ENCODE measurements at places on chromosomes 6 and 20. TPM values are rescaled to one million over a fixed set of nuclear protein-coding genes. Genes with fewer than 3 reads are reported as not detected.

SLC25A27 gene
- 1.2 TPM for total RNA-seq

UQCC2 gene
- 141 TPM for total RNA-seq

PIGT gene
- 65.7 TPM for total RNA-seq

RALY gene
- 139 TPM for total RNA-seq

DNA sequence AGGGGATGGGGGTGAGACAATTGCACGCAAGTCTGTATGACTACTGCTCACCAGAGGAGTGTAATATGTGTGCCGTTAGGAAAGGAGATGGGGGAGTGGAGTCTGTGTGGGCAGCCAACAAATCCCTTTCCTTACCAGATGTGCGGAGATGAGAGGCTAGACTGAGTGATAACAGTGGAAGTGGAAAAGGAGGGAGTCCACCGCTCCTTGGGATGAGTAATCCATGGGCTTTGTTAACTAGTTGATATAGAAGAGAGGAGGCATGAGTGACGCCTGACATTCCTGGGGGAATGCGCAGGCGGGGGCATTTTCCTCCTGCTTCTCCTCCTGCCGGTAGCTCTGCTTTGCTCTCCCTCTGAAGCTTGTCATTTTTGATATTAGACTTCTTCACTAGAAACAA is 13.5 kb upstream of the SMIM26 start:
- no peak for DNase-seq

DNA sequence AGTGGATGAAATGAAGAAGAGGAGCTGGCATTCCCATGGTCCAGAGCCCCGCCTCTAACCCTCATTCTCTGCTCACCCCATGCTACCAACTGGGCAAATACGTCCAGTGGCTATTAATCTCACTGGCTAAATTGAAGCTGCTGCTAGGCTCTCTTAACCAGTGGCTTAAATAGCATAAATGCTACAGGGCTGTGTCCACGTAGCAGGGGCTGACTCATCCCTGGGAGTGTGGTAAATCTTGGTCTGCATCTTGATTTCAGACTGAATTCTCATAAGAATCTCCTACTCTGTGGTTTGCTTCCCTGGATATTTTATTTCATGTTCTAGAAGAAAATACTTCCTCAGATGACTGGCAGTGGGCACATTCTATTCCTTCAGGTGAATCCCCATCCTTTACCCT is 193.1 kb upstream of the ARG1 start:
- no peak for DNase-seq

GRCh38 chr6:4491501-4492260 is 284.5 kb upstream of the CDYL start:
- DNase-seq = no peak

DNA sequence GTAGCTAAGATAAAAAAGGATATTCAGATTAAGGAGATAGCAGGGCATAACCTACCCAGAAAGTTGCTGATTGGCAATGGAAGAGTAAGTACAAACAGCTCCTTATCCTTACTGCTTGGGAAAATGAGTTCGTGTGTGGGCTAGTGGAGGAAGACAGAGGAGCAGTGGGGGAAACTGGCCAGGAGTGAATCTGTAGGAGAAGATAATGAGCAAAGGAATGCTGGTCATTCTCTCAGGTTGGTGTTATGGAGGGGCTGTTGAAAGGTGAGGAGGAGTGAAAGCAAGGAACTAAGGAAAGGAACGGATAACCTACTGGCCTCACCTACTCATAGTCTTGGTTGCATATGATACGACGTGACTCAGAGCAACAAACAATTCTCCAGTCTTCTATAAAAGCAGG is 7.3 kb upstream of the GJB7 start:
- DNase-seq = no peak
